ENCODE measurements at places on chromosomes 7 and 10.

GRCh38 chr7:140810830-140811556 lies 113.7 kb downstream of the BRAF start:
- DNase-seq = peak; percentile 79

GRCh38 chr10:125489731-125490130 lies 193.2 kb downstream of the TEX36 start:
- no peak for DNase-seq

DNA sequence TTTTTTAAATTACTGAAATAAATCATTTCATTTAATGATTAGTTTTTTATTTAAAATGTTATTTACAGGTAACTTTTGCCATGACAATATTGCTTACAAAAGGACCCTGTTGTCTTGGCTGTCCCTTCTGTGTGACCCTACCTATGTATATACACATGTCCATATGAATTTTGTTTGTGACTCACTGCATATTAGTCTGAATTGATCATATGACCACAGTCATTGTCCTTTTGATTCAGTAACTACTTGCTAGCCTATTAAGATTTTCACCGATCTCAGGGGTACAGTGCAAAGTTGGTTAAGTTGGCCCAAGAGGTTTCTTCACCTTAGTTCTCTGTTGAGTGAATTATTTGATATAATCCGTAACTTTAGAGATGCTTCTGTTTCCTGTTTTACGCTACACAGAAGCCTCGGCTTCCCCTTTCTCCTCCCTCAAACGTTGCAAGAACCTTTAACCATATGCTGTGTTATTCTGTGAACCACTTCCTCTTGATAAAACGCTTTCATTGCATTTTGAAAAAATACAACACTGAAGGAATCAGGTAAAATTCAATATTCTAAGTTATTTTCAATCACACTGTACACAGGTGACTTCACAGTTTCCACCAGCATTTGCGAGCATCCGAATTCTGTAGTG lies 43.9 kb downstream of the APBB1IP start:
- no peak for DNase-seq

DNA sequence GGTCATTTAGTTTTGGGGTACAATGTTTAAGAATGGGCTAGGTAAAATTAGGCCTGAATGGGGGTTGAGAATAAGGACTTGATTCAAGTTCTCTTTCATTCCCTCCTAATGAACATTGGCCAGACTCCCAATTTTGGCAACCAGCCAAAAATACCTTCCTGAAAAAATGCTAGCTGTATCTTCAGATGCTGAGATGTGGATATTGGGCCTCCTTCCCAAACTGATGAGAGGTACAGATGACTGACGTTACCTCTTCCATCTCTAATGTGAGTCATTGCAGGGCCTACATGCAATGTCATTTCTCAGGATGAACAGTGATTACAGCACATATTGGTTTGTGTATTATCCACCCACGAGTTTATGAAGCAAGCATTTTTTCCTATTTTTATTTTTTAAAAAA lies 151.6 kb downstream of the SND1 start:
- DNase-seq = peak; percentile 21

DNA sequence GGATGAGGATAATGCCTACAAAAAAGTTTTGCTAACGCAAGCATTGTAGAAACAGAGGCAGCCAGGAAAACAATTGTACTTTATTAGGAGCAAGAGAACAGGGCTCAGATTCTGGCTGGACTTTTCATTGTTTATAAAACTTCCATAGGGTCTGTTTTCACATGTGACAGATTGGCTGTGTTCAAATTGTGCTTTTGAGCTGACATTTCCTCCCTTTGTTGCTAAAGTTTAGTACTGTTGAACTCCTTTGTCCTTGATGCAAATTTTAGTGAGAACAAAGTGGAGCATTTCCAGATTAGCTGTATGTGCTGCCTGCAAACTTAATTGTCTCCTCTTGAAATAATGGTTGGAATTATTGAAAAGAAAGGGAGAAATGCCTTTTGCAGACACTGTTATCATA lies 221.0 kb upstream of the FZD1 start:
- no peak for DNase-seq

DNA sequence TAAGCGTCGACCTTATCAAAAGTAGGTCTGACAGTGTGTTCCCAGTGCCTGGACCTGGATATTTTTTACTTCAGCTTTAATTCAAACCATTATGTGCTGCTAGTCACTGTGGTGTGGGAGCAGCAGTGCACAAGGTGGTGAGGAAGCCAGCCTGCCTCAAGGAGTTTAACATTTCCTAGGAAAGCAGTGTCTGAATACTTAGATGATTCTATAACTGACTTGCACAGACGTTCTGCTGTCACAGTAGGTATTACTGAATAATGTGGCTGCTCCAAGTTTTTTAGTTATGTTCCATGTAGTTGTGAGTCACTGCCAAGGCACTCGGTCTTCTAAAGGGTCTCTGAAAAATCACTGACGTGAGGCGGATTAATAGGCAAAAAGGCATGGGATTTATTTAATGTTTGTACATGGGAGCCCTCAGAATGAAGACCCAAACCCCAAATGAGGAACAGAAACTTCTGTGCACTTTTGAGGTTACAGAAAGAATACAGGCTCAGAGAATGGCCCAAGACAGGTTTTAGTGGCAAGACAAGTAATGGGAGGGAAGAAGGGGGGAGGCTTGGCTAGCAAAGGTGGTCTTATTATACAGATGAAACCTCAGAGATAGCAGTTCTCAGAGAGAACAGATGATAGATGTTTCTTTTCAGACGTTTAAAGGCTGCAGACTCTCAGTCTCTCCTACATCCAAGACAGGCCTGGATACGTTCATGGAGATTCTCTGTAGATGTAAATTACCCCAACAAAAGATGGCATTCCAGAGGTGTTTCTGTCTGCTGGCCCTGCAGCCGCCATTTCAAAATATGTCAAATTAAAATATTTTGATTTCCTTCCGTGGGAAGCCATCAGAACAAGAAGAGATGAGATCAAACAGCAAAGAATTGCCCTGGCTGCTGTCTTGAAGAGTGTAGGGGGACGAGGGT lies 209.3 kb downstream of the SDK1 start:
- DNase-seq = no peak

DNA sequence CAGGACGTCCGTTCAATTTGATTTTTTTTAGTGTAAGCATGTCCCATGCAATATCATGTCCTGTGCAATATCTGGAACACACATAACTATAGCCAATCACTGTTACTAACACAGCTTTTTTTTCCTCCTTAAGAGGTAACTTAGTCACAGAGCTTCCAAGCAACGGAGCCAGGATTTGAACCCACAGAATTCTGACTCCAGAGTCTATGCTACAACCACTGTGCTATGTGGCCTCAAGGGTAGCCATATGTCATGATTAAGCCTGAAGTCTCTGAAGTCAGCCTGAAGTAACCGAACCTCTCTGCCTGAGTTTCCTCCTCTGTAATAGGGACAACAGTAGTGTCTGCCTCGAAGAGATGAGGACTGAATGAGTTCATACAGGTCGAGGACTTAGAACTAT lies 42.2 kb upstream of the TCF7L2 start:
- no peak for DNase-seq

DNA sequence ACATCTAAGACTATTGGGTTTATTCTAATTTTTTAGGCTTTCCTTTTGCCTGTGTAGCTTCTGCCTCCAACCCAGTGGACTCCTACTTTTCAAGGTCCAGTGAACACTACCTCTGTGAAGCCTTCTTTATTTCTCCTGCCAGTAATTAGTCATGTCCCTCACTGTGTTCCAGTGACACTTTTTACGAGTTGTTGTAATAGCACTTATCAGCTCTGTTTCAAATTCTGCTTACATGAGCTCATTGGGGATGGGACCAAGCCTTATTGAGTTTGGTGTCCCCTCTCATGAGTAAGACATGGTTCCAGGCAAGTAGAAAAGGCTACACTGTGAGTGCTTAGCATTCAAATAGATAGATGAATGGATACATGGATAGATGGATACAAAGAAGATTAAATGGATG lies 184.6 kb downstream of the HIBADH start:
- DNase-seq = no peak

DNA sequence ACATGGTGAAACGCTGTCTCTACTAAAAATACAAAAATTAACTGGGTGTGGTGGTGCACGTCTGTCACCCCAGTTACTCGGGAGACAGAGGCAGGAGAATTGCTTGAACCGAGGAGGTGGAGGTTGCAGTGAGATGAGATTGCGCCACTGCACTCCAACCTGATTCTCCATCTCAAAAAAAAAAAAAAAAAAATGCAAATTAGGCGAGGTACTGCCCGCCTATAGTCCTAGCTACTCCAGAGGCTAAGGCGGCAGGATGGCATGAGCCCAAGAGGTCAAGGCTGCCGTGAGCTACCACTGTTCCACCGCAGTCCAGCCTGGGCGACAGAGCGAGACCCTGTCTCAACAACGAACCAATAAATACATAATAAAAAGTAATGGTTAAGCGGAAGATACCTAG lies 1.1 kb upstream of the EIF4H start:
- DNase-seq = no peak

DNA sequence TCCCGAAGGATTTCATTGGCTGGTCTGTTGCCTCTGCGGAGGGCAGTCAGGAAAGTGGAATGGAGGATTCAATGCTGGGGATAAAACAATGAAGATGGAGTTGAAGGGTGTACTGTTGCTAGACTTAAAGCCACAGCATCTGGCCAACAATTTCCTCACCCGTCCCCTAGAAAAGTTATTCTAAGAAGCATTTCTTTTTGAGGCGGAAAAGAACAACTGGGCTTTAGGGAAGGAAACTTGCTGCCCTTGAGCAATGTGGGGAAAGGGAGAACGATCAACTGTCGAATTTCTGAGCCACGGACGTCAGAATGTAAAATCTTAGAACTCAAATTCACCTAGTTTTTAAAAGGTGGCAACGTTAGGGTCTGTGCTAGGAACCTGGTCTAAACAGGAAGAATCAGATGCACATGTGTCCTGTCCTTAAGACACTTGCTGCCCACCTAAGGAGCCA lies 664 bp downstream of the FMC1 start:
- DNase-seq = no peak

GRCh38 chr10:99233689-99234037 lies 2.0 kb downstream of the HPSE2 start:
- no peak for DNase-seq

GRCh38 chr7:347644-348479 lies 57.9 kb downstream of the FOXL3 start:
- no peak for DNase-seq

GRCh38 chr10:14118953-14119352 lies 211.8 kb downstream of the FRMD4A start:
- DNase-seq = no peak

- DNase-seq = no peak
These were observed 1.1 kb upstream of the HOXA13 start for GRCh38 chr7:27200761-27201579.

DNA sequence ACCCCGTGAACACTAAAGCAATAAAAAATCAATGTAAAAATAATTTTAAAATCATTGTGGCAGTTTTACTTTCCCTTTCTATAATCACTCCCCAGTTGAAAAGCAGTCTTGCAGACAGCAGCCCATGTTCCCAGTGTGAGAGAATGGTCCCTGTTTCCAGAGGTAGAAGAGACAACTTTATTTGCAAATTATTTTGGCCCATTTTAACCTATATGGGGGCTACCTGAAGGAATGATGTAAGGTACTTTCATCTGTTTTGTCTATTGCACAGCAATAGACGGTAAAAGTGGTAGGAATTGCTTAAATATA lies 559.8 kb downstream of the ZWINT start:
- DNase-seq = no peak

- no peak for DNase-seq
These were observed 50.6 kb upstream of the AGBL3 start for GRCh38 chr7:134935701-134936100.

- no peak for DNase-seq
These were observed 16.3 kb downstream of the LIPA start for GRCh38 chr10:89235073-89235798.

DNA sequence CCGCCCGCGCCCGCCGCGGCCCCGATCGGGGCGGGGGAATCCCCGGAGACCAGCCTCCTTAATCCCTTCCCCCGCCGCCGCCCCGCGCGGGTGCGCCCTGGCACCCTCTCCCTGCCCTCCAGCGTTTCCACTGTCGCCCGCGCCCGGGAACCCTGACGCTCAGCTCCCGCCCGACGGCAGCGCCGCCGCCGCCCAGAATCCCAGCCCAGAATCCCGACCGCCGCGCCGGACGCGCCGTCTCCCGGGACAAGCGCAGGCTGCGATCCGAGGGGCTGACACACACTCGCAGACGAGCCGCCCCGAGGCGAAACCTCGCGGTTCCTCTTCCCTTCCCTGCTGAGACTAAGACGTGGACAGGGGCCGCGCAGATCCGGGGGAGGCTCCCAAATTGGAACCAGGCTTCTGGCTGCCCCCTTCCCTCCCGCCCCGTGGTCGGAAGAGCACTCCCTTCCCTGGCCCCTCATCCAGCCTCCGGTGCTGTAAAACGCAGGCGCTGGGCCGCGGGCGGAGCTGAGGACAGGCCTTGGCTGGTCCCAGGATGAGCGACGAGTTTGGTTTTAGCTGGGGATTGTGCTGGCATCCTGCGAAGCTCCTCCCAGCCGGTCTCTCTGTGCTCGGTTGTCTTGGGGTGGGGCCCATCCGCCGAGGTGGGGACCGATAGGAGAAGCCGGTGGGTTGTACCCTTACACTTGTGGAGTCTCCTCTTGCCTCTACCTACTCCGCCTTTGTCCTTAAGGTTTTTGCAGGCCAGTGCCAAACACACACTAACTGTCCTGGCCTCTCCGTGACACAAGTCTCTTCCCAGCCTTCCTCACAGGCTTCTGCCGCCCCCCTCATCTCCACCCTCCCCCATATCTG lies 1.1 kb downstream of the MARVELD1 start:
- no peak for DNase-seq

DNA sequence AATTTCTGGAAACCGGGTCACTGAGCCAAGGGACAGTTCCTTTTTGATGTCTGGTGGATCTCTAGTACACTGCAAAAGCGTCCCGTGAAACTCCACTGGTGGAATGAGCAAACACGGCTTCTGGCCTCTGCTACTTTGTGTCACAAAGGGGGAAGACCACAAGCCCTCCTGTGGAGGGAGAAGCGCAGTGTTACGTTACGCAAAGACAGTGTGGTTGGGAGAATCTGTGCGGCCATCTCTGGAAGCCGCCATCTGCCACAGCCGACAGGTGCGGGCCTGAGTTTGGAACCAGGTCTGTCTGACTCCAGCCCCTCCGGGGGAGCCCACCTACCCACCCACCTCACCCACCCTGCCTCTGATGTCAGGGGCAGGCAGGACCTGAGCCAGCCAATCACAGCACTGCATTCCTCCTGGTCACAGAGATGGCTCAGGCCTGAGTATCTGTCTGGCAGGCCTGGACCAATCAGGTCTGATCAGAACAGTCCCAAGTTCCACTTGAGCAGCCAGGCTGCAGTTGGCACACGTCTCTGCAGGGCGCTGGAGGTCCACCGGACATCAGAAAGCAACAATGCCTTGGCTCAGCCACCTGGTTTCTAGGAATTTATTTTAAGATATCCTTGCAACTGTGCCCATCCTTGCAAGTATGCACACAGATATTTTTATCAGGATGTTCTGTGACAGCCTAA lies 3.0 kb upstream of the CYP2W1 start:
- DNase-seq = no peak
